ENCODE measurements at places on chromosomes 1 and 21.

GRCh38 chr1:205260948-205261732 is 33.4 kb downstream of the TMCC2 start:
- DNase-seq: no peak

DNA sequence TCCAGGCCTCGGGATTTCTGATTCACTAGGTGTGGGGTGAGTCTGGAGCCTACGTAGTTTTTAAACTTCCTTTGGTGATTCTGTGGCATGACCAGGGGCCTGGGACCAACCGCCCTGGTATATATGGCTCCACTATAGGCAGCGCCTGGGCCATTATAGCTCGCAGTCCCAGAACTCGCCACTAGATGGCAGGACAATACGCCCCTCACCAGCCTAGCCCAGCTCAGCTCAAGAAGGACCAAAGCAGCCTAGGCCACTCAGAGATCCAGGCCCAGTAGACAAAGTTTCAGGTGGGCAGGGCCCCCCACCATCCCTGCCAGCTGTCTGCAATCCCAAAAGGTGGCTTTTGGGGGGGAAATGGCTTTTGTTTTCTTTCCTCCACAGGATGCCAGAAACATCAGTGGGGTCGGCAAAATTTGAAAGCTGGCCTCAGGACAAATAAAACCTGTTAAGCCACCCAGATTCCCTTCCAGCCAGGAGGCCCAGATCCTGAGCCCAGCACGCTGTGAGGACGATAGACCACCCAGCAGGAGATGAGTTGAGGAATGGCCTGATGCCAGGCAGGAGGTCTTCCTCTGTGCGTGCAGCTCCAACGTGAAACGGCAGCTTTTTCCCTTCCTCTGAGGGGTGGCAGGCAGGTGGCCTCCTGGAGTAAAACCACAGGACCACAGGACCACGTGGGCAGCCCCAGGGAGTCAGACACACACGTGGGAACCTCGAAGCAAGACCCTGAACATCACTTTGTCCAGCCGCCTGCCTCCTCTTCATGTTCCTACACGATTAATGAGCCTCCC is 24.8 kb upstream of the TMEM51 start:
- DNase-seq: peak; percentile 48

GRCh38 chr1:236354330-236355147 is 39.5 kb upstream of the EDARADD start:
- no peak for DNase-seq

- no peak for DNase-seq
These were observed 54.3 kb upstream of the EPHA8 start for GRCh38 chr1:22508991-22509390.

DNA sequence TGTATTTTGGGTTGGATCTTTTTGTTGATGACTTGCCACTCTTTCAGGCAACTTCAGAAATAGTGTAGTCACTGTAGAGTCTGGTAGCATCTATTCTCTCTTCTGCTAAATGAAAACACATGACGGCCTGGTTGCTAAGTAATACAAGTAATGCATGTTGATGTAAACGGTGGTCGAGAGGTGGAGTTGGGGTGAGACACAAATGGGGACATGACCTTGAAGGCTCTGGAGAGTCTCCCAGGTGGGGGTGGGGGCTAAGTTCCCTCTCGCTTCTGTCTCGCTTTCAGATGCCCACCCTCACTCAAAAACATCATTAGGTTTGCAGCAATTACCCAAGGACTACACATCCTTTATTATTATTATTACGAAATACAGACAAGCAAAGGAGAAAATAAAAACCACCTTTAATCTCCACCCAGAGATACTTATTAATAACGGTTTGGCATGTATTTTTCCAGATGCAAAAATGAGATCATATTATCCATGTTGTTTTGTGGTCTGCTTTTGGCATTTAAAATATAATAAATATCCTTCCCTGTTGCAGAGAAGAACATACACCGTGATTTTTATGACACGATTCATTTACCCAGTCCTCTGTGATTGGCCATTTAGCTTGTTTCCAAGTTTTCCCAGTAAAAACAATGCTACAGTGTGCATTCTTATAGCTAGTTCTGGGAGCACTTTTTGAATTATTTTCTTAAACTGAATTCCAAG is 138.1 kb downstream of the MIS18A start:
- no peak for DNase-seq

- no peak for DNase-seq
These were observed 47.5 kb downstream of the ROR1 start for GRCh38 chr1:63821091-63822005.

Measured in SHP77 (cell line).